Psoas muscle (tissue), 8 donors: ENCODE measurements at places on chromosomes 11 and 22.
A peak's percentile ranks its signal among the peaks of the same experiment; 100 is the strongest.

DNA sequence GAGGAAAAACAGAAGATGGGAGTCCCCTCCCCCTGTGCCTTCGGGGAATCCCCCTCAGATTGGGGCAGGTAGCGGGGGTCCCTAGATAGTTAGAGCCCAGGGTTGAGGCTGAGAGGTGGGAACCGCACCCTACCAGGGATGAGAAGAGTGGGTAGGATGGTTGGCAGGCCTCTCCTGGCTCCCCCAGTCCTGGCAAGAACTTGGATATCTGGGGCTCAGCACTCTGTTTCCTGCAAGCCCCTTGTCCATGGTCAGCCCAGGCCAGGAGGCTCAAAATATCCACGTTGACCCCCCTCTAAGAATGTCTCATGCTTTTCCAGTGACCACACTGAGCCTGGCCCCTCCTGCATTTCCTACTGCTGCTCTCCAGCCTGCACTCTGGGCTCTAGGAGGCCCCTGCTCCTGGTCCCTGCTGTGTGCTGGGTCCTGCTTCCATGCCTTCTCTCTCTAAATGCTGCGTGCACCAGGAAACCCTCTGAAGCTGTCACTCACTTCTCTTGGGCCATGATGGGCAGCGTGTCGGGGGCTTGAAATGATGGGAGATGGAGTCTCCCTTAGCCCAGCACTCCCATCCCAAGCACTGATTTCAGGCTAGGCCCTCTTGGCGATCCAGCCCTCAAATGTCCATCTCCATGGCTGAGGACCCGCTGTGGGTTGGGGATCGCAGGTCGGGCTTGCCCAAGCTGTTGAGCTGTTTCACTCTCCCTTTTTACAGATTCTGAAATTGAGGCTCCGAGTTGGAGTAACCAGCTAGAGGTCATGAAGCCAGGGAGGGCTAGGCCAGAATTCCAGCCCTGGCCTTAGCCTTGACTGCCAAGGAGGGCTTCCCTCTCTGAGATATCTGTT is 2.0 kb downstream of the MAP3K11 start:
- DNase-seq = no peak

- DNase-seq = peak; percentile 63
These were observed 24.2 kb downstream of the PPFIBP2 start for GRCh38 chr11:7538031-7538430.

- peak; percentile 26 for DNase-seq
These were observed 24.8 kb downstream of the TPST2 start for GRCh38 chr22:26565181-26565580.

GRCh38 chr11:13116491-13116890 is 107.4 kb downstream of the RASSF10 start:
- DNase-seq = no peak

DNA sequence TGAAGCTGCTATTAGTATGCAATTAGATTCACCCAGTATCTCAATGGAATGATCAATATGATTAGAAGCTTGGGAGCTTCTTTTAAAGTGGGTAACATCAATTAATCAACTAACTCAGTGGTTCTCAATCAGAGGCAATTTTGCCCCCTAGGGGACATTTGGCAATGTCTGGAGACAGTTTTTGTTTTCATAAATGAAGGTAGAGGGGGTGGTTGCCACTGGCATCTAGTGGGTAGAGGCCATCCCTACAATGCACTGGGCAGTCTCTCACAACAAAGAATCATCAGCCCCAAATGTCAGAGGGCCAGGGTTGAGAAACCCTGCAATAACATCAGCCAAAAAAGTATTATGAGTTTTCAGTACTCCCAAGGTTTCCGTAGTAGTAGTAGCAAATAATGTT is 5.9 kb upstream of the AMOTL1 start:
- DNase-seq = no peak

- peak; percentile 41 for DNase-seq
These were observed 33.4 kb upstream of the EIF3D start for GRCh38 chr22:36562261-36562835.

DNA sequence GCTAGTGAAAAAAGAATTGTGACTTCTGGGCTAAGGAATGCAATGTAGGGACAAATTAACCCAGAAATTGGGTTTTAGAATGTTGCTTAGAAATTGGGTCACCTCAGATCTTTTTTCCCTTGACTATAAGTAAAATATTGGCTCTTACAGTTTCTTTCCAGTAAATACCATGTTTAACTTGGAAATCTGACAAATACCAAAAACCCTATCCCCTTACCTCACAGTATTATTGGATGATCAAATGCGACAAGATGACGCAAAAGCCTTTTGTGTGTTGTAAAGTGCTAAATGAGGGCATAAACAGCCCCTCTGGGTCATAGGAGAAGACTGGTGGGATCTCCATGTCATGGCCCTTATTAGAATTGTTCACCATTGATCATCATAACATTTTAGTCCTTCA is 6.1 kb upstream of the UPB1 start:
- no peak for DNase-seq

DNA sequence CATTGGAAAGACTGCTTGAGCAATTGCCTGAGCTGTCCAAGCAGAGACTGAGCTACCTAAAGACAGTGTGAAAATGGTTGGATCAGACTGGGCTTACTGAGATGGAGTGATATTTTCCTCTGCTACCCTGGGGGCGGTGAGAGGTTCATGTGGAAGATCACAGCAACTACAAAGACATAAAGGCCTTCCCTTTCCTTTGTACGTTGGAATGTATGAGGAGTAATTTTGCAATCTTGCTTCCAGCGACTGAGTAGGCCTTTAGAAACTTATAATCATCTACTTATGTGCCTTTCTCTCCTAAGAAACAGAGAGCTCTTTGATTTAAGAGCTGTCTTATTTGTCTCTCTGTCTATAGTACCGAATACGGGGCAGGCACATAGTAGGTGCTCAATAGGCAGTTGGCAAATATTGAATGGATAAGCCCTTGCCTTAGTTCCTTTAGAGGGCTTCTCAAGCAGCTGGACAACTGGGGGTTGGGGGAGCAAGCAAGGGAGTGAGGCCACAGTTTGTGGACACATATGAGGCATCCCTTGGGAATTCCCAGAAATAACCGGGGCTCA is 2.4 kb upstream of the HEPACAM start:
- no peak for DNase-seq

GRCh38 chr22:28205926-28206325 is 286.9 kb upstream of the PITPNB start:
- no peak for DNase-seq

DNA sequence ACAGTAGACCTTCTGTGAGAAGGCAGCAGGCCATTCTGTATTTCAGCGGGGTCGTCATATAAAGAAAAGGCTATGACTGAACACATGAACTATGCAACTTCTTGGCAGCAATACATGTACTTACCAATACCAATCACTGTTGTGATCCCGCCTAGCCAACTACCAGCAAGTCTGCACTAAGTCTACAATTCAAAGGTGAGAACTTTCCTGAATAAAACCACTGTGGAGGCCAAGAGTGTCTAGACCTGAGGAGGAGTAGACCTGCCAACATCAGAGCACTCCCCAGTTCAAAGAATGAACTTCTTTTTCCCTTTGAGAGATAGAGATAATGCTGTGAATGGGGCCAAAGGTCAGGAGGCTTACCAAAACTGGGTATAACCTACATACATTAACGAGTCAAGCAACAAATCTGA is 108.2 kb downstream of the SIK3 start:
- DNase-seq = no peak

DNA sequence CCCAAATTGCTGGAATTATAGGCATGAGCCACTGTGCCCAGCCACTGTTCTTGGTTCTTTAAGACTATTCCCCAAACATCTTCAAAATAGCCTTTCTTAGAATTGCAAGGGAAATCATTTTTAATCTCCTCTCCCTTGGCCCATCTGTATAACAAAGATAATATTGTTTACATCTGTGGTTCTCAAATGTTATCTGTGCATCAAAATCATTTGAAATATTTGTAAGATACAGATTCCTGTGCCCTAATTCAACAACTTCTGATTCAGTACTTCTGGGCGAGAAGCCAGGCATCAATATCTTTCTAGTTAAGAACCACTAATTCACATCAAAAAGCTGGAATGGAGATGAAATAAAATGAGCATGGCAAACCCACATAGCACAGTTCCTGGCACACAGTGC is 83.0 kb downstream of the TMPRSS5 start:
- no peak for DNase-seq

DNA sequence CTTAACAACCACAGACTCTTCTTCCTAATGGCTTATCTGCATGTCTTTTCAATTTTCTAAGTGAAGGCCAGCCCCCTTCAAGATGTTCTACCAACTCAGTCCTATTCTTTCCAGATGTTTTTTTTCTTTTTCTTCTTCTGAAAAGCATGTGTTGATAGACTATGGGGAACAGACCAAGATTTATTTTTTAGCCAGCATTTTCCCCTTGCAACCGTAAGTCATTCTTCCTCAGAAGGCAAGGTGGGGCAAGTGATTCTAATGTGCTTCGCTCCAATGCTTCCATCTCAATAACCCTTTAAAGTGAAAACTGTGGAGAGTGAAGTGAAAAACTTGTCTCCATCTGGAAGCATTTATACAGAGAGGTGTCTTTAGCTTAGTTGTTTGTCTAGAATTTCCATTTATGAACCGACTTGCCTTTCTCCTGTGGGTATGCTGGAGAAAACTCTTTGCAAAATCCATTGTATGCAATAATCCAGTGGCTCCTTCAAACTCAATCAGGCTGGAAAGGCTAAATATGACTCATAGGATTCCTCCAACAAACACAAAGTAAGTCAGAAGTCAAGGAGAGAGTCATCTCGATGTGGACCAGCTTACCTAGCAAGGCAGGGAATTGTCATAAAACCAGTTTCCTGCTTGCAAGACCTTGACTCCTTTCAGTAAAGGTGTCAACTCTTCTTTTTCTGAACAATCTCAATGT is 83.7 kb downstream of the MAML2 start:
- no peak for DNase-seq

DNA sequence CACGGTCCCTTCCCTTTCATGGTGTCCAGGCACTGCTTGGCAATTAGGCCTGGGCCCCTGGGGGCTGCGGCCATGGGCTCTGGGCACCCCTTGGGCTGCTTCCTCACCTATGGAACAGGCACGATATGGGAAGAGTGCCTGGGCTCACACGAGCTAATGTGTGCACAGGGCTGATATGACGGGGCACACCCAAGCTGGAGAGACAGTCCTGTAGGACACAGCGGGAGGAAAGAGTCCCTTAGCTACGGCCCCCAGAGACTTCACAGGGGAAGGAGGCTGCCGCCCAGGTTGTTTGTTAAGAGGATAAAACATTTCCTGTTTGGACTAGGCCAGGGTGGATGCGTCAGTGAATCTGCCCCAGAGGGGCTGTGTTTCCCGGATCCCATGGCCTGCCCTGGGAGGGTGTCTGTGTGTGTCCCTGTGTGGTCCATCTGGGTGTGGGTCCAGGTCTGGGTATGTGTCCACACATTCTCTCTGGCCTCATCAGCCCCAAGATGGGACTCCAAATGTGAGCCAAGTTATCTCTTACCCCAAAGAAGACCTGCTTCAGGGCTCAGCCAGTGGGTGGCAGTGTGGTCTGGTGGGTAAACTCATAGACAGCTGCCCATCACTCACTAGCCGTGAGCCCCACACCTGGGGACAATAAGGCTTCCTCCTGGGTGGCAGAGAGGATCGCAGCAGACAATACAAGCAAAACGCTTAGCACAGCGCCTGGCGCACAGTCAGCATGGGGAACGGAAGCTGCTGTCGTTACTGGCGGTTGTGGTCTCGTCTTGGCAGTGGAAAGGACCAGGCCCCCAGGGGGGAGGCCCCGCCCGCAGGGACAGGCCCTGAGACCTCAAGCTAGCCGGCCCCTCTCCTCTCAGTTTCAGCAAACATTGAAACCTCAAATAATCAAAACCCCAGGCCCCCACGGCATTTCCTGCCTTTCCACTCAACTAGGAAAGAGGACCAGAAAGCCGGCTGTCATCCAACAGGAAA is 3.2 kb upstream of the EMID1 start:
- DNase-seq = peak; percentile 56

DNA sequence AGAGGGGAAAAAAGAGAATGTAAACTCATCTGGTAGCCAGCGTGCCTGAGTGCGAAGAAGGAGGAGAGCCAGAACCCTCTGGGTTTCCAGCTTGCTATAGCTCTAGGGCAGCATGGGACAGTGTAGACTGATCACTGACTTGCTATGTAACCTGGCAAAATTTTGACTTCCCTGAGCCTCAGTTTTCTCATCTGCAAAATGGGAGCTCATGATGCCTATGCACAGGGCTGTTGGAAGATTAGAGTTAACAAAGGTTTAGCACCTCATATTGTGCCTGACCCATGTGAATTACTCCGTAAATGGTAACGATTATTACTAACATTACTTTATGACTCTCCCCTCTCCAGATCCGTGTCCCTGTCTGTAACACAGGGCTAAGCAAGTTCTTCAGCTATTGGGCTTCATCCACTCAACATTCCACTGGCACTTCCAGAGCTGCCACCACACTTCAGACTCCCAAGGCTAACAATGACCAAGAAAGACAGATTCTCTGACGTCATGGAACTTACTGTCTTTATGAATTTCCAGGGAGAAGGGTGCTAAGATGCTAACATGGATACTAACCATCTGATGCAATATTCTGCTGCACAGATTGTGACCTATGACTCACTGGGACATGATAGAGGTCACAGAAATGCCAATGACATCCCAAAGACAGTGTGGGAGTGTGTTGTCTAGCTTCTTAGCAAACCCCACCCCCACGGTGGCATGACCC is 195.2 kb downstream of the TRIM29 start:
- DNase-seq = no peak

GRCh38 chr11:64742087-64742888 is 1.7 kb downstream of the RASGRP2 start:
- DNase-seq = no peak

DNA sequence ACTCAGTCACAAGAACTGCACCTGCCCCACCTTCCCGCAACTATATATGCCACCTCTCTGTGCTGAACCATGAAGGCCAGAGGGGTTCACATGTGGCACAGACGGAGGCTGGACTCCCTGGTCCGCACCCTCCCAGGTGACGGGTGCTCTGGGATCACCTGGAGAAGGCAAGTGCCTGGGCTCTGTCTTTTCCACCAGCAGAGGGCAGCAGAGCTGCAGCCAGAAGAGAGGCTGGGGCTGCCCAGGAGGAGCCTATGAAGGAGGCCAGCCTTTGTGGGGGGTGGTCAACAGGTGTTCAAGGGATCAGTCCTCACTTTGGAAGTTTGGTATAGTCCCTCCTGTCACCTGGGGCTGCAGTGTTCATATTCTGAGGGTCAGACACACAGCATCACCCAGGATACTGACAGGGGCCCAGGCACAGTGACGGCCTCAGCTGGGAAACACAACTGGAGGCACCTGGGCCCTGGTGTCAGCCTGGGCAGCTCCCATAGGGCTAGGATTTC is 39.2 kb upstream of the IGLL5 start:
- peak; percentile 62 for DNase-seq

GRCh38 chr22:17845790-17846189 is 71.5 kb upstream of the BID start:
- DNase-seq = no peak

DNA sequence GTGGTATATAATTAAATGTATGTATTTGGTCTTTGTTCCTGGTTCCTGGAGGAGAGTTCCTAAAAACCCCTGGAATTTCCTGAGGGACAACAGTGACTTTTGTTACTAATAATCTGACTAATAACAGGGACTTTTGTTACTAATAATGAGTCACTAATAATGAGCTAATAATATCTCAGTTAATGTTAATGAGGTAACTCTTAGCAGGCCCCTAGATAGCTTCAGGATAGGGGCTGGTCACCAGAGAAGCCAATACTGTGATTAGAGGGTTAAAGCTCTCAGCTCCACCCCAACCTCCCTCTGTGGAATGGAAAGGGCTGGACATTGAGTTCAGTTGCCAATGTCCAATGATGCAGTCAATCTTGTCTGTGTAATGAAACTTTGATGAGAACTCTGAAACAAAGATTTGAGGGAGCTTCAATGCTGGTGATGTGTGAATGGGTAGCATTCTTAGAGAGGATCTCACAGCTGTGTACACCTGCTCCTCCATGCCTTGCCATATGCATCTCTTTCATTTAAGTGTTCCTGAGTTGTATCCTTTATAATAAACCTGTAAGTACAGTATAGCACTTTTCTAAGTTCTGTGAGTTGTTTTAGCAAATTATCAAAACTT is 1431.4 kb upstream of the TENM4 start:
- no peak for DNase-seq
